ENCODE measurements at places on chromosomes 5 and 9. TPM values are rescaled to one million over a fixed set of nuclear protein-coding genes. Genes with fewer than 3 reads are reported as not detected.

GRCh38 chr9:124388275-124389048, 26.8 kb downstream of the PSMB7 start:
- no peak for DNase-seq
- no peaks in the 10 kb centered on the region for H3K27me3 ChIP-seq
- peaks cover 4% of the 10 kb centered on the region for H3K36me3 ChIP-seq
- no peak overlapping the region for H3K4me3 ChIP-seq

- no peak overlapping the region for H3K27ac ChIP-seq
- no peaks in the 10 kb centered on the region for H3K27me3 ChIP-seq
- H3K36me3 ChIP-seq = no peaks in the 10 kb centered on the region
- no peak overlapping the region for H3K4me3 ChIP-seq
These were observed 3.4 kb upstream of the CCIN start for GRCh38 chr9:36165826-36166167.

DNA sequence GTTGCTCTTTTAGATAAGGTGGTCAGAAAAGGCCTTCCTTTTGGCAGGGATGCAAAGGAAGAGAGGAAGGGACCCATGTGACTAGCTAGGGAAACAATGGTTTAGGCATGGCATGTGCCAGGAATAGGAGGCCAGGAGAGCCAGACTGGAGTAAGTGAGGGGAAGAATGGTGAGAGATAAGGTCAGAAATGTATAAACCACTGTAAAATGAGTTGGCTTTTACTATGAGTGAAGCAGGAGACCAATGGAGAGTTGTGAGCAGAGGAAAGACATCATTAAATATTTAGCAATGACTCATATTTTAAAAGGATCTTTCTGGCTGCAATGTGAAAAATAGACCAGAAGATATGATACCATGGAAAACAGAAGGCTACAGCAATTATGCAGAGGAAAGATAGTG, 50.9 kb downstream of the AP3B1 start:
- DNase-seq = no peak
- no peak overlapping the region for H3K27ac ChIP-seq
- H3K36me3 ChIP-seq = no peaks in the 10 kb centered on the region
- no peaks in the 10 kb centered on the region for H3K4me1 ChIP-seq

GRCh38 chr5:149271716-149272563, at the start of gene AFAP1L1:
TSS of gene AFAP1L1 (plus strand) at chr5:149271859. CDS start at chr5:149271969, 110 bp downstream.
- peak; percentile 80 for DNase-seq
- H3K4me3 ChIP-seq = peak within 1 kb of the TSS; percentile 61

- H3K27ac ChIP-seq = no peak overlapping the region
- no peaks in the 10 kb centered on the region for H3K4me1 ChIP-seq
- DNase-seq = no peak
- no peaks in the 10 kb centered on the region for H3K36me3 ChIP-seq
- no peak overlapping the region for H3K4me3 ChIP-seq
- no peaks in the 10 kb centered on the region for H3K27me3 ChIP-seq
These were observed 34.5 kb downstream of the UNC5A start for GRCh38 chr5:176844706-176845391.

DNA sequence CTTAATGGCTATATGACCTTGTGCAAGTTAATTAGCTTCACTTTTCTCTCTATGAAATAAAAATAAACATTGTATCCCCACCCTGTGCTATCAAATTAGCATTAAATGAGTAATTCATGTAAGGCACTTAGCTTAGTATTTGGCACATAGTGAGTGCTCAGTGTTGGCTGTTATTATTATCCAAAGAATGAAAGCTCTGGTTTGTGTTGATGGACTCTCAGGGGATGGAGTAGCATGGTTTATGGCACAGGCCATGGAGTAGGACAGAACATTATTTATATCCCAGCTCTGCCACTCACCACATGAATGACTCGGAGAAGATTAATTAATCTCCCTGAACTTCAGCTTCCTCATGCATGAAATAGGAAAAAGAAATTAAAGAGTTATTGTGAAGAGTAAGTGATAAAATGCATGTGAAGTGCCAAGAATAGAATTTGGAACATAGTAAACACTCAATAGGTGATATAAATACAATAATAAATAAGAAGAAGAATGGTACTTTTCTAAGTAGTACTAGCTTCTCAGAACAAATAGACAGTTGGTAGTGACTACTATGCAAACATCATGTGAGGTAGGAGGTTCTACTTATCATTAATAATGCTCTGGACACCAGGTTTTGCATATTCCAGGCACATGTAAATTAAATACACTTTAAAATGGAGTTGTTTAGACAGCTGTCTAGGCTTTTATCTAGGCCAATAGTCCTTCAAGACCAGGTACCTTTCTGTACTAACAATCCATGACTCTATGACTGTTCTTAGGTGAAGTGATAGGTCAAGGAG, 146.4 kb downstream of the GRIA1 start:
- H3K4me3 ChIP-seq = no peak overlapping the region
- no peak for DNase-seq
- peaks cover 6% of the 10 kb centered on the region for H3K4me1 ChIP-seq

DNA sequence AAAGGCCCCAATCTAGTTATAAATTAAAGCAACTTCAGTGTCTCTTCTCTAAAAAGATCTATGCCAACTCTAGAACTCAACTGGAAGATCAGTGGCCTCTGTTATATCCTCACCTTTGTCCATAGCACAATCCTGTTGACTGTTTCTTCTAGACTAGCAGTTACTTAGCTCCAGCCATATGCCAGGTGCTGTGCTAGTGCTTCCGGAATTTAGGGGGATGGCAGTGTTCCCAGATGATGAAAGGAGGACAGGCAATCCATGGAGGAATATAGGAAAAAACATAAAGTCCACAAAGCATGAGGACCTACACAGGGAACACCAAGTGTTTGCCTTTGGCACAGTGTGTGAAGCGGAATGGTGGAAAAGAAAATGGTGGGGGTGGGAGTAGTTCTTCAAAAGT, 214.3 kb downstream of the MAPKAP1 start:
- no peak for DNase-seq
- no peaks in the 10 kb centered on the region for H3K36me3 ChIP-seq
- no peak overlapping the region for H3K27ac ChIP-seq
- no peaks in the 10 kb centered on the region for H3K27me3 ChIP-seq

- no peaks in the 10 kb centered on the region for H3K27me3 ChIP-seq
- no peaks in the 10 kb centered on the region for H3K4me1 ChIP-seq
- no peak overlapping the region for H3K27ac ChIP-seq
These were observed 34.3 kb upstream of the FCN1 start for GRCh38 chr9:134951994-134952393.

DNA sequence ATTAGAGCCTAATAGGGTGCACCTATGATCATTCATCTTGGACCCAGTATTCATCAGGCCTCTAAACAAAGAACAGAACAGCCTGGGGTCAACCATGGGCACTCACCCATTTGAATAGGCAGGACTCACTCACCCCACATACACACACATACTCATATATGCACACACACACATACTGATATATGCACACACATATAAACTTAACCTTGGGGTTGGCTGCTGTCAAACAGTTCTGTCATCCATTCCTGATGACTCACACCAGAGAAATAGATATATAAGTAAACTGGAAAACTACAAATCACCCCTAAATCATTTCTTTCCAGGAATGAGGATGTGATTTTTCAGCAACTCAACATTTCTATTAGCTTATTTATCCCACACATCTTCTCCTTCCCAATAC, 51.3 kb downstream of the ARL15 start:
- no peak overlapping the region for H3K4me3 ChIP-seq
- no peaks in the 10 kb centered on the region for H3K27me3 ChIP-seq
- no peaks in the 10 kb centered on the region for H3K4me1 ChIP-seq

The PCDHB6 gene
- total RNA-seq = 1.1 TPM

The ZFP2 gene
- total RNA-seq = 5.3 TPM

The HK3 gene
- 111 TPM for total RNA-seq

The TMEM174 gene
- not detected for total RNA-seq

The TMEM215 gene
- total RNA-seq = 0.06 TPM
